ENCODE measurements at places on chromosomes 7 and 10.

- DNase-seq, result peak; percentile 75
These were observed 361.8 kb downstream of the IPMK start for GRCh38 chr10:57905861-57906260.

DNA sequence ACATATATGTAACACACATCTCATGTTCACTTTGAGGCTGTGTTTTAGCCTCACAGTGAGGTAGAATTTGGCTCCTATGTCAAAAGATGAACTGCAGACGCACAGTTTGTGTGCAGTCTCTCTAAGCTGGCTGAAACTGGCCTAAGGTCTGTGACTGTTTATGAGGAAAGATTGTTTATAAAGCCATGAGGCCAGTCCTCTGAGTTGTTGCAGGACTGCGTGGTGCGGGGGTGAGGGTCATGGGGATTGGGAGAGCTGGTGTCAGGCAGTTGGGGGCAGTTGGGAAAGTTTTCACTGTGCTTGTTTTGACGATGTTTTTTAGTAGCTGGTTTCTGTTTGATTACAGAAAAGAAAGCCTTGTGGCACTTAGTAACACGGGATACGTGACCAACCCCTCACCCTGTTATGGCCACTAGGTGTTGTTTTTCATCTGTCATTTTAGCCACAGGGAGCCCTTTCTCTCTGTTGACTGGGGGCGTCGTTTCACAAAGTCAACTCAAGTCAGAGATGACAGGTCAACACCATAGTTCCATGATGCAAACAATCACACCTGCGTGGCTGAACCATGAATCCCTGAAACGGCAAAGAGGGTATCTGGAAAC, 310.9 kb downstream of the CCDC3 start:
- DNase-seq, result no peak

DNA sequence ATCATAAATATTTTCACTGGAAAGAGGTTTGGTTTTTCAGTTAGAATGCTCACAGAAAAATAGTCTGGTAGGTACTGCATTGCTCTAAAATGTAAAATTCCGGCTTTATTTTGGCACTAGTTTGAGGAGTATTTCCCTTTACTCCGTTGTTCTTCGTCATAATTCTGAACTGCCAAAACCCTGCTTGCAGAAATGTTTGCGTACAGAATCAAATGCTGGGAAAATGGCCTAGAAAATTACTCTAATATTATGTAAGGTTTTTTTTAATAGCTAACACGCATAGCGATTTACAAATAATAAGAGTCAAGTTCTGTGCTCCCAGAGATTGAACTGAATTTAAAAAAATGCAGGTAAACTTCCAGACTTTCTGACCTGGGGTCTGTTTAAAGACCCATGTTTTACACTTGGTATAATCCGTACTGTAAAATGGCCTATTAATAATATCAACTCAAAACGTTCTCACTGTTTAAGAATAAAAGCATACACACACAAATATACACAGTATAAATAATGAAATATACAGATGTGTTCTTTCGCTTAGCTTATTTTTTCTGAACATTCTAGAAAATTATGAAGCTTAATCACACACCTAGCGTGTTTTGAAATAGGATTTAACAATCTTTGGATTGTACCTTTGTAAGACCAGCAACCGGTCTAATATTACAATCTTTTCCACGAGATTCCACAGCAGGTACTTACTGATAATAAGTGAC, 23.5 kb upstream of the ANLN start:
- DNase-seq, result no peak

GRCh38 chr10:17109475-17110207, 20.0 kb downstream of the CUBN start:
- DNase-seq, result no peak

- no peak for DNase-seq
These were observed 97.8 kb downstream of the AUTS2 start for GRCh38 chr7:69696054-69696591.

GRCh38 chr7:3922175-3922635, 621.2 kb downstream of the SDK1 start:
- no peak for DNase-seq

GRCh38 chr7:1539181-1539881, 8.8 kb downstream of the MAFK start:
- DNase-seq, result no peak

- DNase-seq, result peak; percentile 44
These were observed 3.1 kb downstream of the PTF1A start for GRCh38 chr10:23194966-23195845.

DNA sequence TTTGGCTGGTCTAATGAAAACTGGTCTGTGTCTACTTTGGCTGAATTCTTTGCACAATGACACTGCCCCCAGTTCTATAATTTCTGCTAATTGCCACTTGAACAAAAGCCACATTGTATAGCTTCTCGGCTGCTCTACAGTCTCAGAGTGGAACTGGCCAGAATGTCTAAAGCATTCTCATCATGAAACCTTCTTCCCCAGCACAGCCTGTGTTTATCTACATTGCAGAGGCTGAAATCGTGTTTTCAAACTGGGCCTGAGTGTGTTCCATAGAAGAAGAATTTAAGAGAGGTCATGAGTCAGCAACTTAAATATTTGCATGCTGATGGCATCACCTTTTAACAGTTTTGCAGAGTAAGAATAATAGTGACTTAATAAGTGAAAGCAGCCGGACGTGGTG, 177.2 kb downstream of the BUB3 start:
- DNase-seq, result no peak

DNA sequence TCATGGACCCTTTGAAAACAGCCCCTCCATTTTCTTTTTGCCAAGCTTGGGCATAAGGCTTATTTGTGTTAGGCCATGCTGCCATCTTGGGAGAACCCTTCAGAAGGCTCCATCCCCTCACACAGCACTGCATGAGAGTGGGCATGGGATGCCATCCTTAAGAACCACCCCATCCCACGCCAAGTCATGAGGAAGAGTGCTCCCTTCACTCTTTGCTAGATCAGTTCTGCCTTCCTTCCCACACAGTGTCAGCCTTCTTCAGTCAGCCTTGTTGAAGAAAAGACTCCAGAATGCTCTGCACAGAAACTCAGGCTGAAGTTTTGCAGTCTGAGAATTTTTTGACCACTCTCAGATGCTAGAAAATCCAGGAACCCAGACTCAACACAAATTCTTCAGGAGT, 15.5 kb upstream of the CHN2 start:
- DNase-seq, result no peak

DNA sequence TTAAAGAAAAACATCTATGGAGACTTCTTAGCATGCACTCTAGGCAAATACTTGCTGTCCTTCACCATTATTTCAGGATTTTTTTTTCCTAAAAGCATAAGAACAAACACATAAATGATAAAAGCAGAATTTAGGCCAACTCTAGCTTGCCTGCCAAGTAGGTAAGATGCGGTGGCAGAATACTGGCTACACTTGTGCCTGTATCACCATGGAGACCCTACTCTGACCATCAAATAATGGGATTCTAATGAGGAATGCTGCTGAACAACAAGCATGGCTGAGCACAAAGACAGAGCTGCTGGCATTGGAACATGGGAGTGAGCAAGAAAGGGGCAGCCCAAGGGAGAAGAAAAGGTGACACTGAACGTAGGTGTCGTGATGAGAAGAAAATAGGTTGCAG, 18.5 kb upstream of the TAS2R40 start:
- no peak for DNase-seq

- no peak for DNase-seq
These were observed 7.6 kb upstream of the TMEM236 start for GRCh38 chr10:17744341-17744861.

GRCh38 chr10:11962176-11962575, 80.4 kb downstream of the UPF2 start:
- DNase-seq, result no peak

DNA sequence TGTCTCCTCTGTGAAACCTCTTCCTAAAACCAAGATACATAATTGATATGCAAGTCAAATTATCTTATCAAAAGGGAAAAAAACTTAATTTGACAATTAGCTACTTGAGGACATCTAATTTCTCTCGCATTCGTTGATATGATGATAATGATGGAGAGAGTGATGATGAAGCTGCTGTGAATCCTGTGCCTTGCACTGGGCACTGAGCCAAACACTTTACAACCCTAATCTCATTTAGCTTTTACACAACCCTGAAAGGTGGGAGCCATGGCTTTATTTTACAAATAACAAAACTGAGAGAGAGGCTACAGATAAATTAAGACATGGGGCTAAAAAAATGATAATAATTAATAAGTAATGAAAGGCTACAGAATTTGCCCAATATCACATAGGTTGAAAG, 176.0 kb downstream of the NOC3L start:
- no peak for DNase-seq

GRCh38 chr10:69055241-69055640, 32.7 kb upstream of the SRGN start:
- DNase-seq, result no peak

DNA sequence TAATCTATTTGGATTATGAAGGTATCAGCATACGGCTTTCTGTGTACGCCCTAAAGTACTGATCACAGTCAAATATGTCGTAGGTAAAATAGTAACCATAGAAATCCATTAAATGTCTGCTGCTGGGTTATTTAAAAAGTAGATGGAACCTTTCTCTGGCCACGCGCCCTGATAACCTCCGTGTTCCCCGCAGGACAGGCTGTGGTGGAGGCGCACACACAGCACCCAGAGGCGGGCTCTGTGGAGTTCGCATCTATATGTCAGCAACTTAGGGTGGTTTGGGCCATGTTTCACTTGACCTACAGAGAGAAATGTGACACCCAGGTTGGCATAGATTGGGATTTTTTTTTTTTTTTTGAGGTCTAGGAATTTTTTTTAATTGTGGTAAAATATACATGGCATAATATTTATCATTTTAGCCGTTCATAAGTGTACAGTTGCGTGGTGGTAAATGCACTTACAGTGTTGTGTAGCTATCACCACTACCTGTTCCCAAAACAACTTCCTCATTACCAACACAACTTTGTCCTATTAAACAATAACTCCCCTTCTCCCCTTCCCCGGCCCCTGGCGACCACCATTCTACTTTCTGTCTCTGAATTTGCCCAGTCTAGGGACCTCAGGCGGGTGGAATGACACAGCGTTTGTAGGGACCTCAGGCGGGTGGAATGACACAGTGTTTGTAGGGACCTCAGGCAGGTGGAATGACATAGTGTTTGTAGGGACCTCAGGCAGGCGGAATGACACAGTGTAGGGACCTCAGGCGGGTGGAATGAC, 15.4 kb downstream of the PPP2R2D start:
- DNase-seq, result no peak

DNA sequence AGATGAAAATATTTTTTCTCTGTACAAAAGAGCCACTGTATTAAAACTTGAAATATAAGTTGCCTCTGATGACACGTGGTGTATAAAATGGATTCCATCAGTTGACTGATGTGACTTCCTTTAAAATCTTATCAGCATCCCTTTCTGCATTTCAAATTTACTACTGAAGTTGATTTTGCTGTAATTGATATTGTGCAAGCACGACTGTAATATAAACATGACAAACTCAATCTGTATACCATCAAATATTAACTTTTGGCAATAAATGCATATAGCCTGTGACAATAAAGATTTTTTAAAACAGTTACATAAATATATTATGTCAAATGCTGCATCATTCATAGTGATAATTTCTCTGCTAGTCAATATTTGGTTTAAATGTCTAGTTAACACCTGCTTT, 7.8 kb downstream of the PAPSS2 start:
- no peak for DNase-seq

DNA sequence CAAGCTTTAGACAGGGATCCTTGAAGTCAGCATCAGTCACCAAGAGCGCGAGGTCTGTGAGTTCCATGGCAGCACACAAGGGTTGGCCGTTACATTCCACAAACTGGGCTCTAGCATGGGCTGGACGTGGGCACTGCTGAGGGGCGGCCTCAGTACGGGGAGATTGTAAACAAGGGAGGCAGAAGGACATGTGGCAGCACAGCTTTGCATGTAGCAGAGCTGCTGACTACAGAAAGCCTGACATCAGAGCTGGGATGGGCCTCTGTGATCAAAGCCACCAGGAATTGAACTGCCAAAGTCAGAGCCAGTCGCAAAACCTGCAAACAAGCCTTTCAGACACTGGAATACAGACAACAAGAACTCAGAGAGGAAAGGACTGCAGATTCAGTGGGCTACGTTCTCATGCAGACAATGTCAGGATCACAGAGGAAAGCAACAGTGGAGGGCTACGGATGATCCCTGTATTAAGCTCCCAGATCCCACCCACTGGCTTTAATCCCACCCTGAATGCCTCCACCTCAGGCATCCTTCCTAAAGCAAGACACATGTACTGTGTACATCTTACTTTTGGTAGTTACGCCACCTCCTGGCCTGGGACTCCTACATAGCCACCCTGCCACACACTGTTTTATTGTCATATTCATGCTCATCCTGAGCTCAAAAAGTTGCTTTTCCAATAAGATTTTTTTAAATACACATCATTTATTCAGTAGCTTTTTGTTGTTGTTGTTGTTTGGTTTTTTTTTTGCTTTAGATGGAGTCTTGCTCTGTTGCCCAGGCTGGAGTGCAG, 291.1 kb upstream of the IMMP2L start:
- peak; percentile 52 for DNase-seq

DNA sequence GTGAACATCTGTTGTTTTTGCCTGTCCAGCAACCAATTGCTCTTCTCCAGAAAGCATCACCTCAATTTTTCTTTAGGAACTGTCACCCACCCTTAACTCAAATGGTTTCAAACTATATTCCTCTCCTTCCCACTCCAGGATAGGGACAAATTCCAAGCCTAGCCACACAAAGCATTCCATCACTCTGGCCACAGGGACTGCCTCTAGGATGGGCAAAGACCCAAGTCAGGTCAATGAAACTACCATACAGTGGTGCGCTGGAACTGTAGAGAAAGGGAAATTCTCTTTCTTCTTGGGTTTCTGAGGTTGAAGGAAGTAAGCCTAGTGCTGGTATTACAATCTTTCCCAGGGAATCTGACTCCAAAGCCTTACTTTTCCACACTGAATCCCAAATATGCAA, 3.6 kb downstream of the MICU1 start:
- DNase-seq, result no peak

- no peak for DNase-seq
These were observed 441.8 kb upstream of the AKR1E2 start for GRCh38 chr10:4384245-4384644.

DNA sequence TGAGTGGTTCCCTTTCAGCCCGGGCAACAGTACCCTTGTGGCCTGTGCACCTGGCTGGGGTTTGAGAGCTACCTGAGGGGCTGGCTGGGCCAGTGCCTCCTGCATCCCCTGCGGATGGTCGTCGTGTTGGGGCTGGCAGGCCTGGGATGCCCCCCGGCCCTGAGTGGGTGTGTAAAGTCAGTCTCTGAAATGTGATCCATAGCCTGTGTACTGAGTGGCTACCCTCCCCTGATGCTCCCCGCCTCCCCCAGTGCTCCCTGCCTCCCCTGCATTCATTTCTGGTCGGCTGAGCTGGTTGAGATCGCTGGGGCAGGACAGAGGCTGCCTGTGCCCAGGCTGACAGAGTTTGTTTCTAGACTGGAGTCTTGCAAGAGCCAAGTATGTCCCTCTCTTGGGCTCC, 9.3 kb downstream of the ZNF316 start:
- DNase-seq, result no peak

DNA sequence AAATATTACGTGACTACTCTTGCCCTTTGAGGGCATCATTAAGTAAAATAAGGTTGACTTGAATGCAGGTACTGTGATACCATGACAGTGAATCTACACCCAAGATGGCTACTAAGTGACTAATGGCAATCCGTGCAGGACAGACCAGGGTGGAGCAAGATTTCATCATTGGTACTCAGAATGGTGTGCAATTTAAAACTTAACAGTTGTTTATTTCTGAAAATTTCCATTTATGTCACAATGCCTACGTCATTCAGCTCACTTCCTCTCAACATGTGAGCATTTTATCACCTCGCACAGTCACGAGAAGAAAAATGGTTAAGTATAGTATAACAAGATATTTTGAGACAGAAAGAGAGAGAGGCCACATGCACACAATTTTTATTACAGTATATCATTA, 50.3 kb upstream of the MET start:
- no peak for DNase-seq

GRCh38 chr7:159127691-159128642, 16.7 kb downstream of the VIPR2 start:
- no peak for DNase-seq

Measured in D341Med (cell line).